ENCODE measurements at places on chromosomes 16 and 17. TPM values are rescaled to one million over a fixed set of nuclear protein-coding genes. Genes with fewer than 3 reads are reported as not detected.

DNA sequence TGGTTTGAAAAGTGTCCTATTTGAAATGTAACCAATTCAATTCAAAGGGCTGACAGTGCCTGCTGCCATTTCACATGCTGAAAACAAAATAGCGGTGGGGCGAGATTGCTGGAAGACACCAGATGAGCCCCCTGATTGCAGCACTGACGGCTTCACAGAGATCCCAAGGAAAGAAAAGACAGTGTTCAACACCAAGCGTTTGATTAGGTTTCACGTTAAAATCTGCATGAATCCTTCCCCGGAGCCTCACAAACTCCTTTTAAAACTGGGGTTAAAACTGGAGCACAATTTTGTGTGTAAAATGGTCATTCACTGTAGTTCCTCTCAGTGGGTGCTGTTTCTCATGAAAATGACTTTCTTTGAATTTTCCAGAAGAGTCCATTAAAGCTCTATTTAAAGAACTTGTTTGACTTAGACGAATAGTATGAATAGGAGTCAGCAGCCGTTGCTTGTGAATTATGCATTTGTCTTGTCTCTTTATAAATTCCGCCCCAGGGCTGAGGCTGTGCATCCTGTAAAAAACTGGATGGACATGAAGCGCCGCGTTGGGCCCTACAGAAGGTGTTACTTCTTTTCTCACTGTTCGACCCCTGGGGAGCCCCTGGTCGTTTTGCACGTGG is 8.8 kb downstream of the MLYCD start:
- H3K36me3 ChIP-seq = peaks cover 29% of the 10 kb centered on the region
- no peak overlapping the region for H3K4me3 ChIP-seq
- H3K4me1 ChIP-seq = peaks cover 3% of the 10 kb centered on the region
- no peak overlapping the region for H3K27ac ChIP-seq
- DNase-seq = no peak

NPIPA7 gene
- not detected for total RNA-seq

DNA sequence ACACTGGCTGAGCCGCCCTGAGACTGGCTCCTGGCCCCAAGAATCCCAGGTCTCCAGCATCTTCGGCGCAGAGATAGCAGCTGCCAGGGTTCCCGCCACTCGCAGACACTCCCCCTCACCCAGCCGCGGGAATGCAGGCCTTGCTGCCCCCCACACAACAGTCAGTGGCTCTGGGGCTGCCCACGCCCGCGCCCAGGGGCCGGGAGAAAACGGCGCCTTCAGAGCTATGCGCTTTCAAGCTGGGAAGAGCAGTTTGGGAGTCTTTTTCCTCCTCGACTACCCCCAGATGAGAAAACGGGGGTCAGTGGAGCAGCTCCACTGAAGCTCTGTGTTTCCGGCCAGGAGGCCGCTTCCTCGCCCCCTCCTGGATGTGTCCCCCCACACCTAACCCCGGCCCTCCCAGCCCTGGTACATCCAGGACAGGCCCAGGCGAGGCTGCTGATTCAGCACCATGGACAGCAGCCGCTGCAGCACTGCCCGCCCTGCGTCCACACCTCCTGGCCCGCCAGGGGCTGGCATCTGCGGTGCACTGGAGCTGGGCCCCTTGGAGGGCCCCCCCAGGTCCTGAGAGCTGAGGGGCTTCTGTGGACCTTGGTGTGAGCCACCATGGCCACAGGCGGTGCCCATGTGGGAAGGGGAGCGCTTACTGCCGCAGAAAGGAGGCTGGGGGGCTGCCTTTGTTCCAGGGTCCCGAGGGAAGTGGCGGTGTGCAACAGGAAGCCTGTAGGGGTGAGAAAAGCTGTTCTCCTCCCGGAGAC is 35.7 kb downstream of the CACNA1H start:
- H3K4me1 ChIP-seq = peaks cover under 1% of the 10 kb centered on the region
- peak; percentile 30 for DNase-seq
- no peaks in the 10 kb centered on the region for H3K36me3 ChIP-seq
- no peak overlapping the region for H3K27ac ChIP-seq
- no peaks in the 10 kb centered on the region for H3K27me3 ChIP-seq
- no peak overlapping the region for H3K4me3 ChIP-seq

- peak overlapping the region; percentile 13 for H3K27ac ChIP-seq
- no peak overlapping the region for H3K4me3 ChIP-seq
- peak; percentile 86 for DNase-seq
- H3K27me3 ChIP-seq = peaks cover 7% of the 10 kb centered on the region
- H3K36me3 ChIP-seq = no peaks in the 10 kb centered on the region
Observed at GRCh38 chr16:10827691-10828341, 9.2 kb upstream of the TVP23A start.

DNA sequence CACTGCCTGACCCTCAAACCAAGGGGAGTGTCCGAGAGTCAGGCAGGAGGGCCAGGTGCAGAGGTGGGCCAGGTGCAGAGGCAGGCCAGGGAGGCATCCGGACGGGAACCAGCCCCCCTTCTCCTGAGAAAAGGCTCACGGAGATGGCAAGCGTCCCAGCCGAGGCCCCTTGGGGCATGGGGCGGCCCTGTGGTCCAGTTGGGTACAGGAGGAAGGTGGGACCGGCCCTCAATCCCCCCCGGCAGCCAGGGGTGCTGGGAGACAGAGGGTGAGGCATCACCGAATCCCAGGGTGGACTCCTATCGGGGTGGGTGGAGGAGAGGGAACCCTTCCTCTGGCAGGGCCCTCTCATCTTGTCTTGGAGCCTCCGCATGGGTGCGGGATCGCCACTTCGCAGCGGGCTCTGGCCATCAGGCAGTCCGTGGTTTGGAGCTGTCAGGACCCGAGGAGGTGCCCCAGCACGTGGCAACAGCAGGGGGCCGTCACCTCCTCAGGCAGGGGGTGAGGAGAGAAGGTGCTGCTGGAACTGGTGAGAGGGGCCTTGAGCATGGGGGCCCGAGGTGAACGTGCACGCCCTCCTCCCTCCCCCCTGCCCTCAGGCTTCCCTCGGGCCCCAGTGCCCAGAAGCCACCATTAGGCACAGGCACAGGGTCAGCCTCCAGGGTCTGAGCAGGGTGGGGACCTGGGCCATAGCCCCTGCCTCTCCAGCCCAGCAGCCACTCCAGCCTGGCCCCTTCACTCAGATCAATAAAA is 38.7 kb upstream of the SLC38A10 start:
- no peaks in the 10 kb centered on the region for H3K36me3 ChIP-seq
- peaks cover 14% of the 10 kb centered on the region for H3K4me1 ChIP-seq
- no peak overlapping the region for H3K27ac ChIP-seq
- DNase-seq = no peak
